ENCODE measurements at places on chromosomes 12 and 14.

DNA sequence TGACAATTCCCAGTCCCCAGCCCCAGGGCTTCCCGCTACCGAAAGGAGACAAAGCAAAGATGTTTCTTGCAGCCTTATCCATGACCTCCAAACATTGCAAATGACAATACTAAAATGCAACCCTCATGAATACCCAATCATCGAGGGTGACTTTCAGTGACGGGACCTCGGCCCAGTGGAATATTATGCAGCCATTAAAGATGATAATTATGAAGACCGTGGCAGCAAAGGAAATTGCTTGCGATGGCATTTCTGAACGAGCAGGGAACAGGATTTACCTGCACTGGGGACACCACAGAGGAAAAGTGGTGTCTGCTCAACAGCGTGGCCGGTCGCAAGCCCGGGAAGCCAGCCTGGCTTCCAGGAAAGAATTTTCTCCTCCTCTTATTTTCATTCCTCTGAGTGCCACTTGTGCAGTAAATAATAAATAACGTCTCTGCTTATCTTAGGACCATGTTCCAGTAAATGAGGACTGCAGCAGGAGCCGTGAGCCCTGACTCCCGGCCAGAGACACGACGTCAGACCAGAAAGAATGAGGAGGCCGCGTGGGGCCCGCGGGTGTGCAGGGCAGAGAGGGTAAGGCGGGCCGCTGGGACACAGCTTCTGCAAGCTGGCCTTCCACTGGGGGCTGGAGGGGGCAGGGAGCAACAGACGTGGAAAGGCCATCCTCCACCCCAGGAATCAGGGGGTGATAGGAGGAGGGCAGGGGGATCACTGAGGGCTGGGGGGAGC lies 6.6 kb downstream of the C14orf180 start:
- no peak for DNase-seq

DNA sequence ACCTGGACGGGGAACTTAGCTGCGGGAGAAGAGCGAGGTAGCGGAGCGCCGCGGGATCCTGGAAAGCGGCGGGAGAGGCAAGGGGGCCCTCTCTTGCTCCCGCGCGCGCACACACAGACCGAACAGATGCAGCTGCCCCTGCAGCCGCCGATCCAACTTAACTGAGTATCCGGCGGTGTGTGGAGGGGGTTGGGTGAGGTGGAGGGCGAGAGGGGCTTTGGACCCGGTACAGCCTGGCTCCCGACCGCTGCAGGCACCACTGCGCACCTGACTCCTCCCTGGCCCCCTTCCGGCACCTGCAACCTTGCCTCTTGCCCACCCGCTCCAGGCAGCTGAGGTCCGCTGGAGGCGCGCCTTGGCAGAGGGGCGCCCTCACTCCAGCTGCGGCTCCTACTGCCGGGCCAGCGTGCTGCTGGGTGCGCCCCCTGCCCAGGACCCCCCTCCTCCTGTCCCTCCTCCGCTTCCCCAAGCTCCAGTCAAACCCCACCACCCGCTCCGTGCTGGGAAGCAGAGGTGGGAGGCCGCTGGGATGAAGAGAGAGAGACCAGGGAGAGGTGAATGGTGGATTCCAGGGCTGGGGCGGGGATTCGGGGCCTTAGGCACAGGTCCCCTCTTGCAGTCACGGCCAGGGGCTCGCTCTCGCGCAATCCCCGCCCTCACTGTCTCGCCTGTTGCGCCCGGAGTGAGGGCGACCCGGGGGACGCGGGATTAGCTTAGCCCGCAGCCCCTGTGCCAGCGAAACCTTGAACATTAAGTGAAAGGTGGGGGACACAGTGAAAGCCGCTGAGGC lies 2.6 kb downstream of the DIO3 start:
- no peak for DNase-seq

DNA sequence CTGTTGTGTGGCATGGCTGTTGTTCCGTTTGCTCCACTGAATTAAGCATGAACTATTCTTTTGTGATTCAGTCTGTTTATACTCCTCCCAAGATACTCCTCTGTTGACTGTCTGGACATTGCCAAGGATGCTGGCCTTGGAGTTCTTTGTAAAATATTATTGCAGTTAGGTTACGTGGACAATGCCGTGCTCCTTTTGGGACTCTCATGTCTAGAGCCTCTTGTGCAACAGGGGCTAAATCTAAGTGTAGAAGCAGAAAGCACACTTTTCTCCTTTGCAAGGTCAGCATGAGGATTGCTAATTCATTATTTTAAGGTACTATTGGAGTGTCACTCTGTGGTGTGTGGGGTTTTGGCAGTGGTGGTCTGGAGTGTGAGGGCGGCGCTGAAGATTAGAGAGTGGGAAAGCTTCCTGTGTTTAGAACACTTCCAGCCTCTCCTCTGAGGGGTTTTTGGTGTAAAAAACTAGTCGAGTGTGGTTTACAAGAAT lies 125.4 kb downstream of the SAMD4A start:
- DNase-seq, result no peak

- DNase-seq, result no peak
Measured at GRCh38 chr12:115968211-115968610, 309.3 kb downstream of the MED13L start.

GRCh38 chr12:52425466-52425865 lies 8.7 kb downstream of the KRT75 start:
- no peak for DNase-seq

DNA sequence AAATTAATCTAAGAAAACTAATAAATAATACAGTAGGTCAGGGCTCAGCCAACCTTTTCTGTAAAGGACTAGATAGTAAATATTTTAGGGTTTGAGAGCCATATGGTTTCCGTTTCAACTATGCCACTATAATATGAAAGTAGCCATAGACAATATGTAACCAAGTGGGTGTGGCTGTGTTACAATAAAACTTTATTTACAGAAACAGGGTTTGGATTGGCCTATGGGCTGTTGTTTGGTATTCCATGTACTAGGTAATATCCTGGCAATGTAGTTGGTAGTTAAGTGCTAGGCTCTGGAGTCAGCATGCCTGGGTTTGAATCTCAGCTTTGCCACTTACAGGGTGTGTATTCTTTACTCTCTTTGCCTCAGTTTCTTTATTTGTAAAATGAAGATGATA lies 156.5 kb upstream of the RPH3A start:
- no peak for DNase-seq

- no peak for DNase-seq
Measured at GRCh38 chr14:86756521-86757190, 1226.7 kb downstream of the FLRT2 start.

DNA sequence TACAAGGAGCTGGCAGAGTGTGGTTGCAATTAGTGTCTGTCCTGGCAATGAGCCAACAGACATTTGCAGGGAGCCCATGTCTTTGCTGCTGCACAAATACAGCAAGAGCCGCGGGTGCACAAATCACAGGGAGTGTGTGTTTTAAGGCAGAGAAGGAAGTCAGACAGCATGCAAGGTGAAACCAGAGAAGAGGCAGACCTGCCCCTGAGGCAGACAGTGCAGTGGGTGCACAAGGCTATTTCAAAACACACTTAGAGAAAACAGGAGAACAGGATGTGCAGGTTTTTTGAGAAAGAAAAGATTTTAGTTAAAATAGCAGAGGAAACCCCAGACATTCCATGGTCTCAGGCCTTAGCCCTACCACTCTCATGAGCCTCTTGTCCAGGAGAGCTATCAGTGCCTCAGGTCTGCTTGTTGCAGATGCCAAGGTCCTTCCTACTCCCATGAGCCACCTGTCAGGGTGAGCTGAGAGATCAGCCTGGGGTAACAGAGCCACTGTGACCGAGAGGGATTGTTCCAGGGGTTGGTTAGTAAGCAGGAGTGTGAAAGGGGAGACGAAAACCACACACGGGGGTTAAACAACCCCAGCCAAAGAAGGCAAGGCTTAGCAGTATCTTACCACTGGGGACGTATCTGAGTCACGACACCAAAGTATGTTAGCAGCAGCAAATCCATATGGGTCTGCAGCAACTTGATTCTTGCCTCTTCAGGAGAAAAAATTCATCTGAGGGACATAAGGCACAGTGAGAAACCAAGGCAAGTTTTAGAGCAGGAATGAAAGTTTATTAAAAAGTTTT lies 78.1 kb downstream of the C14orf132 start:
- DNase-seq, result peak; percentile 64

GRCh38 chr14:95314609-95315008 lies 5.1 kb downstream of the CLMN start:
- no peak for DNase-seq

Measured in fibroblast of skin of right biceps (primary cell).